Stimulated activated CD4-positive, alpha-beta T cell treated with anti-CD3 and anti-CD28 coated beads, Interleukin-4, amount 100 ng/mL, for 4 hours (primary cell): ENCODE measurements at places on chromosomes 5 and 9.

- no peak for DNase-seq
Observed at GRCh38 chr5:159051421-159052282, 48.1 kb downstream of the EBF1 start.

DNA sequence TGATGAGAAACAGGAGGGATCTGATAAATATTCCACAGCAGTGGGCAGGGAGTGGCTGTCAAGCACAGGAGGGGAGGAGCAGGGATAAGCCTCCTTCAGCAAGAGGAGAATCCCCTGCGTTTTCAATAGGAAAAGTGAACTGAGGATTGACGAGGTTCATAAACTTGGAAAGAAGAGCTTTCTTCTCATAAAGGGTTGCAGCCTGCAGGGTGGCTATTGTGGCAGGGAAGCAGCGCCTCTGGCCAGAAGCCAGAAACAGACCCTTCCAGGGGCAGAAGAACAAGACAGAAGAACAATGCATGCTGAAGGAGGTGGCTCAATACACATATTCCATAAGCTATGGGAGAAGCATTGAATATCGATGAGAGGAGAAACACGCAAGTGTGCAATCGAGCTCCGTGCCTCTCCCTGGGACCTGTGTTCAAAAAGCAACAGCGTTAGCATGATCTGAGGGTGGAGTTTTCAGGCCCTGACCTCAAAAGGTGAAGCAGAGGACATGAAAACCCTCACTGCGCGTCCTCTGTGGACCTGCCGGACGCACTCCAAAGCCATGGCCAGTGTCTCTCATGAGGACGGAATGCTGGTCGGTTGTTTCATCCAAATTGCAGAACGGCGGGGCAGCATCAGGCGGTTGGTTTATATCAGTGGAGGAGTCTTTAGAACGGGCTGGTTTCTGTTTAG is 67.6 kb downstream of the ANKRD33B start:
- DNase-seq, result no peak

DNA sequence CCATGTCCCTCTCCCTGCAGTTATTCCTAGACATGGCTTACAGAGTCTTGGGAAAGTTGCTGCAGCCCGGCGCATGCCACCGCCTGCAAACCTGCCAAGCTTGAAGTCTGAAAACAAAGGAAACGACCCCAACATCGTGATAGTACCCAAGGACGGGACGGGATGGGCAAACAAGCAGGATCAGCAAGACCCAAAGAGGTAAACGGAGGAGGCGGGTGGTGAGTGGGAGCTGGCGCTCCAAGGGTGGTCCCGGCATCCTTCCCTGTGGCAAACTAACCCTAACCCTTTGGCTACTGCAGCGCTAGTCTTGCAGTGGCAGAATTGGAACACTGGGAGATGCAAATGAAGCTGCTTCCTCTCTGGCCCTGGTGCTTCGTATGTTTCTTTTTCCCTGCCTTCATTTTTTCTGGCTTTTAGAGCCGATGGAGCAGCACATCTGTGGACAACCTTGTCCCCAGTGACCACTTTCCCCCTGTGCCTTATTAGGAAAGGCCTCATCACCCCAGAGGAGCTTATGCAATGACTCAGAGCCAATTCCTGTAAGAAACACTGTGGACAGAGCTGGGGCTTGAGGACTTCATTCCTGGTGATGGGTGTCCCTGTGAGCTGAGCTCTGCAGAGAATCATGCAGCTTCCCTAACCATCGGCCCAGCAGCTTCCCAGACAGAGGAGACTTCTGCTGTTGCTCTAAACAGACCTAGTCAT is 38.9 kb downstream of the PRRC2B start:
- DNase-seq, result no peak

- DNase-seq, result no peak
Observed at GRCh38 chr5:144915452-144915851, 744.8 kb downstream of the KCTD16 start.

GRCh38 chr9:94644543-94644942 is 5.2 kb upstream of the FBP1 start:
- DNase-seq, result no peak

- no peak for DNase-seq
Observed at GRCh38 chr5:355379-355935, 33.9 kb downstream of the AHRR start.

GRCh38 chr5:163360656-163361055 is 76.7 kb upstream of the CCNG1 start:
- no peak for DNase-seq

DNA sequence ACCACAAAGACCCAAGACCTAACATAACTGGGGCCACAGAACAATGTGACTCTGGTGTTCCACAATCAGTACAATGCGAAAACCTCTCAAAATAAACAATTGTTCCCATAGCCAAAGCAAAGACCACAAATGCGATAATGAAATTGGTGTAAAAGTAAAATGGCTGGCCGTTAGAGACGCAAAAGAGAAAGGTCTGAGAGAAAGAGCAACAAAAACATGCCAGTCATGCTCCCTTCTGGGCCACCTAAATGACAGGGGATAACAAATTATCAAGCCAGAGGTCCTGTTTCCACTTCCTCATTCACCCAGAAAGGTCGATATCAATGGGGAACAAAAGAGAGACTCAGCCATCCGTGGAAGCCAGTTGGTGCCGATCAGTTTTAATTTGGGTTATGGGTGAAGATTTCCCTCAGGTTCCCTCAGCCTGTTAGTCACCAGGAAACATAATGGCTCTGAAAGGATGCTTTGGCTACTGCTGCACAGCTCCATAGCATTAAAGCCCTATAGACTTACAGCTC is 9.2 kb upstream of the CFAP95 start:
- DNase-seq, result no peak

GRCh38 chr5:32710550-32711361 is at the start of gene NPR3:
NPR3 (plus strand) TSS chr5:32711321; CDS start chr5:32711777, 456 bp downstream.
- peak; percentile 4 for DNase-seq

DNA sequence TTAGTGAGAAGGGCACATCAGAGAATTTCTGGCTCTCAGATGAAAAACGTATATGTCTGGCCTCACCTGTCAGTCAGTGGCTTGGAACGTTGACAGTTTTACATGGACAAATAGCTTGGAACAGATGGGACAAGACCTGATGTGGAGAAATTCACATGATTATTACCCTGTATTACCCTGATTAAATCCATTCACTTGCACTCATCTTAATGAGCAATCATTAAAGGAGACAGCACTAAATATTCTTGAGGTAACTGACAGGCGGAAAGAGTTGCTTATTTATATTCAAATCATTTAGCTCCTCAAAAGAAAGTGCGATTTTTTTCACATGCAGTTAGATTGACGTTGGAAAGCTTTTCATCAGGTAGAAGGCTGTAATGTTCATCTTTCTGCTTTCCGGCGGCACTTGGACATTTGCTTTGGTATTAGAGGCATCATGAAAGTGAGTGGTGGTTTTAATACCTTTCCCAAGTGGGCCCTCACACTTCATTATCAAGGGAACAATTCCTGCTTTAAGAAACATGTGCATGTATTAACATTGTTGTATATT is 11.7 kb upstream of the TAS2R1 start:
- DNase-seq, result no peak

GRCh38 chr5:33969572-33970452 is 14.7 kb downstream of the SLC45A2 start:
- no peak for DNase-seq

- DNase-seq, result no peak
Observed at GRCh38 chr9:122996586-122996985, 36.9 kb upstream of the GPR21 start.

DNA sequence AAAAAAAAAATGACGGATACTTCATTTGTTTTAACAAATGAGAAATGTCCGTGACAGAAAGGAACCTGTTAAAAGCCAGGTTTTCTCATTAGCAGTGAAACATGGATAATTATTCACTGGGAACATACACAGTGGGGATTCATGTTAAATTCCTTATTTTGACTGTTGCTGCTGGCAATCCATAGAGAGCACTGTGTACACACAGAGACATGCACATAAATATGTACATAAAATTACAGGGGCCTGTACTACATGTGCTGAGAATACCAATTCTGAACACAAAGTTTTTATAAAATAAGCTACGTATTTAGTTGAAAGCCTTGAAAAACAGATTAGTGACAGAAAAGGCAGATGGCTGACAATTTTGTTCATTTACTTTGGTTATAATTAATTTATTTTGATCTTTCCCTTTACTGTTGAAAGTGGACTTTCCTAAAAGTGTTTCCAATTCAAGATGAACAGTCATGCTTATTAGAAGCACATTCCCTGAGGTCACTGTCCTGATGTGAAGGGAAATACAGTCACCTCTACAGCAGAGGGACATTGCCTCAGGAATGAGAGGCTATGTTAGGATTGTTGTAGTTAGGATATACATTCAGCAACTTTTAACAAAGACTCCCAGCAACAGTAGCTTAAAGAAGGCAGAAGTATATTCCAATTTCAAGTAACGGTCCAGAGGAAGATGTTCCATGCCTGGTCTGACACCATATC is 166.7 kb downstream of the SAXO1 start:
- DNase-seq, result no peak

- no peak for DNase-seq
Observed at GRCh38 chr5:109944461-109944860, 254.7 kb downstream of the MAN2A1 start.

GRCh38 chr5:77874691-77875090 is 98.6 kb upstream of the TBCA start:
- DNase-seq, result no peak

- DNase-seq, result no peak
Observed at GRCh38 chr5:42874621-42875198, 63.0 kb upstream of the SELENOP start.

- no peak for DNase-seq
Observed at GRCh38 chr9:87551772-87552217, 54.1 kb downstream of the DAPK1 start.

- no peak for DNase-seq
Observed at GRCh38 chr9:37986771-37987258, 82.2 kb downstream of the SHB start.

DNA sequence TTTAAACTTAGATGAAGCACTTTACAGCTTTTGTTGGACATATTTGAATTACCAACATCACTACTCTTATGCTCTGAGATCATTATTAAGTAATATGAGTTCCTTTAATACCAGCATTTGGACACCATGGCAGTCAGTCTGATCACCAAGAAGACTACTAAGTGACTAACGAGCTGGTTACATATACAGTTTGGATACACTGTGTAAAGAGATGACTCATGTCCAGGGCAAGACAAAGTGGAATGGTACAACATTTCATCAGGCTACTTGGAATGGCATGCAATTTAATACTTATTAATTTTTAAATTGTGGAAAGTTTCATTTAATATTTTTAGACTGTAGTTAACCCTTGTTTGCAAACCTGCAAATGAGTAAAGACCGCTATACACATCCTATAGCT is 237.4 kb upstream of the PRDM9 start:
- no peak for DNase-seq

GRCh38 chr9:128770286-128771030 is 1.3 kb downstream of the ZER1 start:
- no peak for DNase-seq

DNA sequence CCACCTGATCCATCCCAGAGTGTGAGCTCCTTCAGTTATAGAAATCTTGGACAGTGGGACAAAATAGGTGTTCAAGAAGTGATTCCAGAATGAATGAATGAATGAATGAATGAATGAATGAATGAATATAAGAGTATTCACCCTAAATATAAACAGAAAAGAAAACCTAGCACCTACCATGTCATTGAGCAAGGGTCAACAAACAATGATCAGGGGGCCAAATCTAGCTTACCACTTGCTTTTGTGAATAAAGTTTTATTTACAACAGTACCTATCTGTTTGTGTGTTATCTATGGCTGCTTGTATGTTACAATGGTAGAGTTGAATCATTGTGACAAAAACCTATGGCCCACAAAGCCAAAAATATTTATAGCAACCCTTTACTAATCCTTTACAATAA is 43.9 kb upstream of the CEP78 start:
- no peak for DNase-seq

GRCh38 chr9:125523681-125524080 is 183.3 kb downstream of the MAPKAP1 start:
- no peak for DNase-seq

DNA sequence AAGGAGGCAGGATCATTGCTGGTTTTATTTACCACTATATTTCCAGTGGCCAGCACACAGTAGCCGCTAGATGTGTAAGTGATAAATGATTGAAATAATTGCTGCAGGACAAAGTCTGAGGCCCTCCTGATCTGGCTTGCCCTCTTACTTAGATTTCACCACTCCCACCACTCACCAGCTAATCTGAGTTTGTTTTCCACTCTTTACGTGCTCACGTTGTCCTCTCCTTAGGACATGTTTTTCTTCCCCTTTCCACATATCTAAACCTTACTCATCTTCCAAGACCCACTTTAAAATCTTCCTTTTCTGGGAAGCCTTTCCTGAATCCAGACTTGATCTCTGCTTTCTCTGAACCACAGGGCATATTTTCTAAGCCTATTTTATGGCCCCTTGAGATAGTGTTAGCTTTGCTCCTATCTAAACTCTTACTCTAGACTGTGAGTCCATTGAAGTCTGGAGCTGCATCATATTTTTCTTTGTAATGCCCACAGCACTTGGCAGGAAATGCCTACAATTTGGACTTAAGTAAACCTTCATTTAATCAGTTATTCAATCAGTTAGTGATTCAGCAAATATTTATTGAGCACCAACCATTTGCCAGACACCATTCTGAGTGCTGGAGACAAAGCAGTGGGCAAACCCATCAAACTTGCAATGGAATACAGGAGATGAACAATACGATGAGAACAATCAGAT is 2.4 kb downstream of the TLR4 start:
- DNase-seq, result no peak

- DNase-seq, result no peak
Observed at GRCh38 chr5:176793736-176794135, 16.6 kb upstream of the UNC5A start.

GRCh38 chr9:70137577-70137976 is 93.9 kb downstream of the MAMDC2 start:
- no peak for DNase-seq

DNA sequence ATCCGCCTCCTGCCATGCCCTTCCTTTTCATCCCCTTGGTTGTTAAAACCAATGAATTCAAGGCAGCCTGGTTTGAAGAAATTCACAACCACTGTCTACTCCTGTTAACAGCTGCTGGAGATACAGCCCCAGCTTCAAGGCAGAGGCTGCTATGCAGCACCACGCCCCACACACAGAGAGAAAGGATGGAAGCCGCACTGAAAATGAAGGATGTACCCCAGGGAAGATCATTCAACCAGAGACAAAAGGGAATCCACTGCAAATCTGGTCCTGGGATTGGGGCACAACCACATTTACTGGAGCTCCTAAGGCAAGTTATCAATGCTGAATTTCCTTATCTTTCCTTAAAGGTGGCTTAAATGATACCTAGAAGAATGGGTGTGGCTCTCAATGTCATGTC is 58.7 kb downstream of the DPYSL3 start:
- no peak for DNase-seq

GRCh38 chr9:132905726-132906125 is 27.0 kb downstream of the SPACA9 start:
- no peak for DNase-seq

GRCh38 chr9:1513105-1513504 is 462.9 kb downstream of the DMRT2 start:
- DNase-seq, result no peak

- no peak for DNase-seq
Observed at GRCh38 chr5:78907255-78907891, 77.7 kb downstream of the ARSB start.

GRCh38 chr5:77266291-77266690 is 55.8 kb downstream of the PDE8B start:
- DNase-seq, result no peak

- no peak for DNase-seq
Observed at GRCh38 chr9:135320331-135320730, 159.3 kb upstream of the PPP1R26 start.

- DNase-seq, result peak; percentile 62
Observed at GRCh38 chr5:2038321-2039179, 155.8 kb upstream of the IRX4 start.
